Mesendoderm (in vitro differentiated cells): ENCODE measurements at places on chromosomes 7 and 10.

GRCh38 chr10:87961314-87961713, 97.9 kb downstream of the PTEN start:
- H3K4me3 ChIP-seq = no peak overlapping the region
- no peak for DNase-seq
- H3K36me3 ChIP-seq = no peaks in the 10 kb centered on the region
- H3K27me3 ChIP-seq = no peaks in the 10 kb centered on the region

DNA sequence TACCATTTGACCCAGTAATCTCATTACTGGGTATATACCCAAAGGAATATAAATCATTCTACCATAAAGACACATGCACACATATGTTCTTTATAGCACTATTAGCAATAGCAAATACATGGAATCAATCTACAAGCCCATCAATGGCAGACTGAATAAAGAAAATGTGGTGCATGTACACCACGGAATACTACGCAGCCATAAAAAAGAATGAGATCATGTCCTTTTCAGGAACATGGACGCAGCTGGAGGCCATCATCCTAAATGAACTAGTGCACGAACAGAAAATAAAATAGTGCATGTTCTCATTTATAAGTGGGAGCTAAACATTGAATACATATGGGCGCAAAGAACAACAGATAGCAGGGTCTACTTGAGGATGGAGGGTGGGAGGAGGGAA, 26.6 kb downstream of the NRP1 start:
- peaks cover 1% of the 10 kb centered on the region for H3K4me1 ChIP-seq
- H3K27me3 ChIP-seq = no peaks in the 10 kb centered on the region
- no peak overlapping the region for H3K27ac ChIP-seq
- H3K4me3 ChIP-seq = no peak overlapping the region

DNA sequence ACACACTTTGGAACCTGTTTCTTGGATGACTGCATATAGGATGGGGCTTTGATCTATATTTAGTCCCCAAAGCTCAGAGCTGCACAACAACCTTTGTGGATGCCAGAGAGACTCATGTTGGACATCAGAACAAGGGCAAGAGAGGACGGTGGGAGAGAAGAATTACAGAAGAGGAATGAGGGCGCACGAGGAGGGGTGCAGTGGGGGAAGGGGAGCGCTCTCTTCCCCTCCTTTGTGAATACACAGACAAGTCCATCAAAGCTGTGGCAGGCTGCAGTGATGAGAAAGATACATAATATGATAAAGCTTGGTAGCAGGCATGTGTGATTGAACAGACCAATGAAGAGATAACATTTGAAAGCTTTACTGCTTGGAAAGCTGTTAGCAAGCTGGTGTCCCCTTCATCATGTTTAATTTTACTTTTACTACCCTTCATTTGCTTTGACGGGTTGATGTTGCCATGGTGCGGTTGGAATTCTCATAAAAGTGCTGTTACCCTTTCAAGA, 857.8 kb downstream of the KCNMA1 start:
- peaks cover 10% of the 10 kb centered on the region for H3K4me1 ChIP-seq
- DNase-seq = peak; percentile 2
- H3K27me3 ChIP-seq = no peaks in the 10 kb centered on the region
- no peak overlapping the region for H3K27ac ChIP-seq

GRCh38 chr10:80976658-80977057, 439.0 kb downstream of the SH2D4B start:
- H3K4me1 ChIP-seq = no peaks in the 10 kb centered on the region
- no peak for DNase-seq
- no peaks in the 10 kb centered on the region for H3K27me3 ChIP-seq
- H3K36me3 ChIP-seq = no peaks in the 10 kb centered on the region
- H3K27ac ChIP-seq = no peak overlapping the region

GRCh38 chr7:8594115-8594514, 160.7 kb downstream of the NXPH1 start:
- H3K4me1 ChIP-seq = no peaks in the 10 kb centered on the region
- H3K4me3 ChIP-seq = no peak overlapping the region
- DNase-seq = no peak

GRCh38 chr7:22675421-22675820, 51.6 kb upstream of the IL6 start:
- no peak overlapping the region for H3K4me3 ChIP-seq
- no peak overlapping the region for H3K27ac ChIP-seq
- no peak for DNase-seq

DNA sequence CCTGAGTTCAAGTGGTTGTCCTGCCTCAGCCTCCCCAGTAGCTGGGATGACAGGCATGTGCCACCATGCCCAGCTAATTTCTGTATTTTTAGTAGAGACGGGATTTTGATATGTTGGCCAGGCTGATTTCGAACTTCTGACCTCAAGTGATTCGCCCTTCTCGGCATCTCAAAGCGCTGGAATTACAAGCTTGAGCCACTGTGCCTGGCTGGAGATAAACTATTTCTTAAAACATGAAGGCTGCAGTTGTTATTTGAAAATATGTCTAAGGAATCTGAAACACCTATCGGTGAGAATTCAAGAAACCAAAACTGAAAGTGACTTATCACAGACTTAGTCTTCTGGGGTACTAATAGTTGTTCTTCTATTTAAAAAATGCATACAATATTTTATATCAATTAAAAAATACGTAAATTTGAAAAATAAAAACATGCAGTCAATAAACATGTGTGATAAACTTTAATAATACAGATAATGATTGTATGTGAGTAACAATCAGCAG, 176.9 kb upstream of the PRSS58 start:
- DNase-seq = no peak
- H3K36me3 ChIP-seq = no peaks in the 10 kb centered on the region
- H3K27me3 ChIP-seq = no peaks in the 10 kb centered on the region
- H3K27ac ChIP-seq = no peak overlapping the region
- no peaks in the 10 kb centered on the region for H3K4me1 ChIP-seq
- H3K4me3 ChIP-seq = no peak overlapping the region

GRCh38 chr7:45052011-45052410, 36.8 kb downstream of the NACAD start:
- no peaks in the 10 kb centered on the region for H3K27me3 ChIP-seq
- peak; percentile 97 for DNase-seq
- no peaks in the 10 kb centered on the region for H3K36me3 ChIP-seq
- no peak overlapping the region for H3K4me3 ChIP-seq
- H3K27ac ChIP-seq = no peak overlapping the region

GRCh38 chr10:49163741-49164140, 24.4 kb downstream of the TMEM273 start:
- no peaks in the 10 kb centered on the region for H3K27me3 ChIP-seq
- DNase-seq = no peak
- H3K4me3 ChIP-seq = no peak overlapping the region
- no peaks in the 10 kb centered on the region for H3K36me3 ChIP-seq

DNA sequence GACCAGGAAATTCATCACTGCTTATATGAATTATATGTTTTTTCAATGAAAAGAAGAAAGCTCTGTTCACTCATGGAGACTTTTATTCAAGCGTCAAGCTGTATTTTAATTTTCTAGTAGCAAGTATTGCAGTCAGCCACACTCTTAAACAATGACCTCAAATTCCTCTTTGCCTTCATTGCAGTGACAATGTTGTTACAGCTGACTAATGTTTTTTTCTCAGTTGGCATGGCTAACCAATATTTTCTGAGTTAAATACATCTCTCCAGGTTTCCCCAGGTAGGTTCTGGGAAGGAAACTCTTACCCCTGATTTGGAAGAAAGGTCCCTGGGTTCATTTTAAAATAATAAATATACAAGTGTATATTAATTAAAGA, 241.5 kb downstream of the WDR11 start:
- H3K36me3 ChIP-seq = no peaks in the 10 kb centered on the region
- no peak for DNase-seq
- no peak overlapping the region for H3K4me3 ChIP-seq

- no peaks in the 10 kb centered on the region for H3K27me3 ChIP-seq
- no peaks in the 10 kb centered on the region for H3K36me3 ChIP-seq
- H3K4me3 ChIP-seq = no peak overlapping the region
- peak; percentile 97 for DNase-seq
Observed at GRCh38 chr10:93746844-93747284, 10.9 kb upstream of the LGI1 start.

GRCh38 chr10:3525832-3526449, 259.1 kb downstream of the KLF6 start:
- peak; percentile 50 for DNase-seq
- no peak overlapping the region for H3K27ac ChIP-seq
- no peaks in the 10 kb centered on the region for H3K36me3 ChIP-seq
- no peaks in the 10 kb centered on the region for H3K4me1 ChIP-seq

DNA sequence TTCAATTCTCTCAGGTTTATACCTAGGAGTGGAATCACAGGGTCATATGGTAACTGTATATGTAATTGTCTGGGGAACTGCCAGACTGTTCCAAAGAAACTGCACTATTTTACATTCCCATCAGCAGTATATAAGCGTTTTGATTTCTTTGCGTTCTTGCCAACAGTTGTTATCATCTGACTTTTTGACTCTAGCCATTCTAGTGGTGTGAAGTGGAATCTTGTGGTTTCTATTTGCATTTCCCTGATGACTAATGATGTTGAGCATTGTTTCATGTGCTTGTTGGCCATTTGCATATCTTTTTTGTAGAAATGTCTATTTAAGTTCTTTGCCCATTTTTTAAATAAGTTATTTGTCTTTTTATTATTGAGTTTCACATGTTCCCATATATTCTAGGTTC, 44.3 kb upstream of the ZC3HAV1 start:
- H3K36me3 ChIP-seq = no peaks in the 10 kb centered on the region
- DNase-seq = peak; percentile 84
- H3K27me3 ChIP-seq = no peaks in the 10 kb centered on the region
- peaks cover 2% of the 10 kb centered on the region for H3K4me1 ChIP-seq

DNA sequence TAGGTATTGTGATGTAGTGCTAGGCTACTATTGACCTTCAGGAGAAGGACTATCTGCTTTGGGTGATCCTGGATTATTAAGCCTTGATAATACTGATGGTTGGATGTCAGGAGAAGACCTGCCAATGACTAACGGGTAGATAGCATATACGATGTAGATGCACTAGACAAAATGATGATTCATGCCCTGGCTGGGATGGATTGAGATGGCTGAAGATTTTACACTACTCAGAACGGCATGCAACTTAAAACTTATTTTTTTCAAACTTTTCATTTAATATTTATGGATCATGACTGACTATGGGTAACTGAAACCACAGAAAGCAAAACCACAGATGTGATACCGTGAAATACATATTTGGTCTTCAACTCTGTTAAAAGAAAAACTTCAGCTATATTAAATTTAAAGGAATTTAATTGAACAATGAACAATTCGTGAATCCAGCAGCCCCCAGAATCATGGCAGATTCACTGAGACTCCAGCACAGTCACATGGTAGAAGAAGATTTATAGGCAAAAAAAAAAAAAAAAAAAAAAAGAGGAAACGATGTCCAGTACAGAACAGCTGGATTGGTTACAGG, 124.6 kb upstream of the CDK13 start:
- H3K4me3 ChIP-seq = no peak overlapping the region
- H3K27me3 ChIP-seq = no peaks in the 10 kb centered on the region
- no peak for DNase-seq
- no peak overlapping the region for H3K27ac ChIP-seq

DNA sequence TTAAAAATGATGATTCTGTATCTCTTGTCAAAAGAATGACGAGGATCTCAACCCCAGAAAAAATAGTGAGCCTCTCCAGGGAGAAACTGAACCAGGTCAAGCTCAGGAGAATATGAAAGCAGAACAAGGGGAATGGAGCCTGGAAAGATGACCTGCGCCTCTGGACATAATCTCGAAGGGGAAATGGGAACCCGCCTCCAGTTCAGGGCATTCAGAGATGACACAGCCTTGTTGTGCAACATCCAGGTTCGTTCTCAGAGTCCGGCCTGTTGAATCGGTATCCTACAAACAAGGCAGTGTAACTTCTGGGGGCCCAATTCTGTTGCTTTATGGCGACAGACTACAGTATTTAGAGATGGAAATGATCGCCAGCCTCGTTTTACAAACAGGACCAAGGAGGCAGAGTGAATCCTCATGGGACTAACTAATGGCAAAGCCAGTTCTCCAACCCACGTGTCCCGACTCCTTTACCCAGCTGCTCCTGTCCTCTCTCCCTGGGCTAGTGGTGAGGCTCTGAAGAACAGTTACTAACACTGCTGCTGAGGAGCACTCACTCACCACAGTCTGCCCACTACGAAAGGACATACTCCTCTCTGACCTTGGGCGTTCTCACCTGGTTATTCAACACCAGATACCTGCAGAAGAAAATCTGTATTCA, 67.6 kb downstream of the JAZF1 start:
- no peak for DNase-seq
- no peaks in the 10 kb centered on the region for H3K4me1 ChIP-seq
- H3K4me3 ChIP-seq = no peak overlapping the region
- no peak overlapping the region for H3K27ac ChIP-seq

- no peaks in the 10 kb centered on the region for H3K36me3 ChIP-seq
- no peaks in the 10 kb centered on the region for H3K27me3 ChIP-seq
- DNase-seq = no peak
- no peak overlapping the region for H3K4me3 ChIP-seq
- no peak overlapping the region for H3K27ac ChIP-seq
Observed at GRCh38 chr7:69510114-69510513, 88.2 kb upstream of the AUTS2 start.
